ENCODE measurements at places on chromosomes 5 and 9.

GRCh38 chr5:55037046-55037771 is 13.2 kb downstream of the GZMK start:
- no peak for DNase-seq

DNA sequence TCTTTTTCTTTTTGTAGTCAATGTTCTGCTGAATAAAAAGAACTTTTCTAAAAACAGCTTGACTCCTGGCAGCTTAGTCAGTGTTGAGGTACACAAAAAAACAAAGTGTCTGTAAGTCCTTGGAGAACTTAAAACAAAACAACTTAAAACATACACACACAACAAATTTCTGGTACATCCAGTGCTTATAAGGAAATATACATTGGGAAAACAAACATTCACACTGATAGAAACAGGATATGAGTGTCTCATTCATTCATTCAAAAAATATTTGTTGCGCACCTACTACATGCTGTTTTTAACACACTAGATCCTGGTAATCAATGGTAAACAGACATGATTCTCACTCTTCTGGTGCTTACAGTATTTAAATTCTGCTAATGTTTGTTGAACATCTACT is 27.4 kb upstream of the MEGF9 start:
- DNase-seq = no peak

DNA sequence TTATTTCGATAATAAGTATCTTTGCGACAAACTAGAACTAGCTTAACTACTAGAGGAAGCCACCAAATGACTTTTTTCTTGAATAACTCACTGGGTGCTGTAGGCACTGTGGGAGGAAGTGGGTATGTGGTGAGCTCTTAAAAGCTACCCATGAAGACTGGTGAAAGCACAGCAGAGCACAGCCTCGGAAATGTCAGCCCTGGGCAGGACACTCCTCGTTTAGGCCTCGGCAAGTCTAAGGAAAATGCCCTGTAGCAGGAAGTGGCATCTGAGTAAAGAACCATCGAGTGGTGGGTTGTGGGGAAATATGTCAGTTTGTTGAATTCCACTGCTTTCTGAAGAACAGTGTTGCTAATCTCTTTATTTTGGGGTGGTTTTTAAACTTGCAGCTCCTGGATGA is 44.0 kb upstream of the NCS1 start:
- DNase-seq = peak; percentile 63

- DNase-seq = no peak
These were observed 135.4 kb downstream of the RGS3 start for GRCh38 chr9:113598883-113599282.
